ENCODE measurements at places on chromosomes 13 and 19. TPM values are rescaled to one million over a fixed set of nuclear protein-coding genes. Genes with fewer than 3 reads are reported as not detected.

C19orf81 gene
- not detected for total RNA-seq

AP2S1 gene
- total RNA-seq = 214 TPM

PTH2 gene
- total RNA-seq = not detected

KLK5 gene
- 0.14 TPM for total RNA-seq

STK24 gene
- total RNA-seq = 92.4 TPM

TICAM1 gene
- total RNA-seq = 4.6 TPM

PLIN4 gene
- under 0.01 TPM for total RNA-seq

Data from placental pericyte (primary cell).